GM23248 (cell line): ENCODE measurements at places on chromosomes 5 and 9. TPM values are rescaled to one million over a fixed set of nuclear protein-coding genes. Genes with fewer than 3 reads are reported as not detected.

The HRCT1 gene
- 3.4 and 3.6 TPM in 2 replicates for polyA plus RNA-seq

The TMEM232 gene
- 0.78 and 1.3 TPM in 2 replicates for polyA plus RNA-seq

- DNase-seq, result peak; percentile 89
Observed at GRCh38 chr9:16526380-16526779, 344.1 kb downstream of the BNC2 start.

DNA sequence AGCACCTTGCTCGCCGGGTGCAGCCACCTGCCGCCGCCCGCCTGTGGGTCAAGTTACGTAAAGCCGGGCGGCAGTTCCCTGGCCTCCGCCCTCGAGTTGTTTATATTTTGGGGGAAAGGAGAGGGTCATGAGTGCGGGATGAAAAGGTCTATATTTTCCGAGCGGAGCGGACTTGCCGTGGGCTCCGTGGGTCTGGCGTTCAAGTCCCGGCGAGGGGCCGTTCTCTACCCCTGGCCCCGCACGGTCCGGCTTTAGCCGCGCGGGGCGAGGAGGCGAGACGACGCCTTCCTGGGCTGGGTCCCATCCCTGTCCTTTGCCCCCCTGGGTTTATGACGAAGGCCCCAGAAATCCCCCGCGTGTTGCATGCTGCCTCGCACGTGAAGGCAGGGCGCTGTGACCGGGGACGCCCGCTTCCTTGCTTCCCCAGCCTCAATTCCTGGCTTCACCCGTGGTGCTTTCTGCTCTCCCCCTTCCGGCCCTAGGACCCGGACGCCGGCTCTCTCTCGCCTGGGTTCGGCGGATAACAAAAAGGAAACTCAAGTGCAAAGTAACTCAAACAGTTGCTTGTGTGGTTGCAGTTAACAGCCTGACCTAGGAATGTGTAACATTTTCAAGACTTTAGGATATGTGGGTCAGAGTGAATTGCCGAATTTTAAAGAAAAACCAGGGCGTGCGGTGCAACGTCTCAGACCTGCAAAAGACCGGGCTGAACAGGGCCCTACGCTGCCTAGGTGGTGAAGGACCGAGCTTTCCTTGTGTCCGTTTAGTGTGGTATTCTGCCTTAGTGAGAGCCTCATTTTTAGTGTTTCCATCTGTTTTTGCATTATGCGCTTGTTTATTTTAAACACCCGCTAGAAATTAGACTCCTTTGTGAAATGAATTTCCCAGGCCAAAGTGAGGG is 810 bp downstream of the VPS13A start:
- DNase-seq, result peak; percentile 65

DNA sequence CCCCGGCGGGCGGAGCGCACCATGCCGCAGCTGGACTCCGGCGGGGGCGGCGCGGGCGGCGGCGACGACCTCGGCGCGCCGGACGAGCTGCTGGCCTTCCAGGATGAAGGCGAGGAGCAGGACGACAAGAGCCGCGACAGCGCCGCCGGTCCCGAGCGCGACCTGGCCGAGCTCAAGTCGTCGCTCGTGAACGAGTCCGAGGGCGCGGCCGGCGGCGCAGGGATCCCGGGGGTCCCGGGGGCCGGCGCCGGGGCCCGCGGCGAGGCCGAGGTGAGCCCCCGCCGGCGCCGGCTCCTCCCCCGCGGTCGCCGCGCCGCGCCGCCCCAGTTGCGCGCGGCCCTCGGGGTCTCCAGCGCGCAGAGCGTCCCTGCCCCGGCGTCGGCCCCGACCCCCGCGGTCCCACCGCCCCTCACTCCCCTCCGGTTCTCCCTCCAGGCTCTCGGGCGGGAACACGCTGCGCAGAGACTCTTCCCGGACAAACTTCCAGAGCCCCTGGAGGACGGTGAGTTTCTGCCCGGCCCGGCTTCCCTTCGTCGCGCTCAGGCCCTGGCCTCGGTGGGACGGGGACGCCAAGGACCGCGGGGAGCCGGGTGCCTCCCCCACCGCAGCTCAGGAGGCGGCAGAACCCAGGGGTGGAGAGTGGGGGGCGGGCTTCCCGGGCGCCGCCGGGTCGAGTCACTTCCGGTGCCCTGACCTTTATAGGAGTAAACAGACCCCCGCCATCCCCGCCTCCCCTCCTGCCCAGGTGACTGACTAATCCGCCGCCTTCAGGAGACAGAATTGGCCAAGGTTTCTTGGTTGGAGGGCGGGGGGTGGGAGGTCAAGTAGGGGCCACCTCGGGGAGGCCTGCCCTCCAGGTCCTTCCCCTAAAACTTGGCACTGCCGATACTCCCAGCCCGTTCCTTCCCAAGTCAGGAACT is 665 bp downstream of the TCF7 start:
- peak; percentile 35 for DNase-seq
